ENCODE measurements at places on chromosomes 6 and 20.

GRCh38 chr6:161336479-161336878 is 62.6 kb upstream of the AGPAT4 start:
- DNase-seq = no peak

DNA sequence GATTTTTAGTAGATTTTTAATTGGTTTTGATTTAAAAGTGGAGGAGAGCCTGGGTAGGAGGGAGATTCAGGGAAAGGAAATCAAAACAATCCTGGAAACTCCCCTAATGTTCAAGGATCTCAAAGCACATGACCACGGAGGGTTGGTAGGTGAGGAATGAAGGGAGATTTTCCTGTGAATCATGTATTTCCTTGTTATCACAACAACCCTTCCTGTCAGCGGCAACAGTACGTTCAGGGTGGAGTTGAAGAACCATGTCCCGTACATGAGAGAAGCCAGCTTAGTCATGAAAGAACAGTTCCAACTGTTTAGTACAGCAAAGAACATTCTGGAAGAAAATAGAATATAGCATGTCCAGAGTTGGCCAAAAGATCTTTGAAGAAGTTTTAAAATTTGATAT is 79.4 kb upstream of the SCAF8 start:
- DNase-seq = peak; percentile 37

GRCh38 chr6:138722425-138723371 is 50.9 kb upstream of the CCDC28A start:
- DNase-seq = peak; percentile 37

GRCh38 chr6:29524444-29525310 is 34.9 kb downstream of the UBD start:
- no peak for DNase-seq

GRCh38 chr6:138253731-138254130 is 35.4 kb upstream of the PBOV1 start:
- no peak for DNase-seq

- DNase-seq = peak; percentile 14
Observed at GRCh38 chr6:41273714-41274113, 12.8 kb downstream of the TREM1 start.

DNA sequence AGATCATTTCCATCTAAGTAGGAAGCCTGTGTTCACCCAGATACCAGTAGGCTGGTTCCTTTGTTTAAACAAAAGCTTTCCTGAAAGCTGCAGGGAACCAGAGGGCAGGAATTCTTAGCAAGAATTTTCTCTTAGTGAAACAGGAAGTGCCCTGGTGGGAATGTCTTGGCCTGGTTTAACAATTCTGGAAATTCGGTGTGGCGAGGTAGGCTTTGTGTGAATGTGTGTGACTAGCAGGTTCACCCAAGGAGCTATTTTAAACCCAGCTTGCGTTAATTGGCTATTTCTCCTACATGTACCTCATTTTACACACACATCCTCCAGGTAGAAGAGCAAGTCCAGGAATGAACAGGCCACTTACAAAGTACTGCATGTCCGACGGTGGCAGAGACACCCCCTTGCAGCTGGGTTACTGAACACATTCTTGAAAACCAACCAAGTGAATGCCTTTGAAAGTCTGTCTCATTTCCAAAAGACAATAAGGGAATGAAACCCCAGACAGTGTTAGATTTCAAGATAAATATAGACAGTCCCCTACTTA is 64.6 kb downstream of the GFOD1 start:
- peak; percentile 98 for DNase-seq

DNA sequence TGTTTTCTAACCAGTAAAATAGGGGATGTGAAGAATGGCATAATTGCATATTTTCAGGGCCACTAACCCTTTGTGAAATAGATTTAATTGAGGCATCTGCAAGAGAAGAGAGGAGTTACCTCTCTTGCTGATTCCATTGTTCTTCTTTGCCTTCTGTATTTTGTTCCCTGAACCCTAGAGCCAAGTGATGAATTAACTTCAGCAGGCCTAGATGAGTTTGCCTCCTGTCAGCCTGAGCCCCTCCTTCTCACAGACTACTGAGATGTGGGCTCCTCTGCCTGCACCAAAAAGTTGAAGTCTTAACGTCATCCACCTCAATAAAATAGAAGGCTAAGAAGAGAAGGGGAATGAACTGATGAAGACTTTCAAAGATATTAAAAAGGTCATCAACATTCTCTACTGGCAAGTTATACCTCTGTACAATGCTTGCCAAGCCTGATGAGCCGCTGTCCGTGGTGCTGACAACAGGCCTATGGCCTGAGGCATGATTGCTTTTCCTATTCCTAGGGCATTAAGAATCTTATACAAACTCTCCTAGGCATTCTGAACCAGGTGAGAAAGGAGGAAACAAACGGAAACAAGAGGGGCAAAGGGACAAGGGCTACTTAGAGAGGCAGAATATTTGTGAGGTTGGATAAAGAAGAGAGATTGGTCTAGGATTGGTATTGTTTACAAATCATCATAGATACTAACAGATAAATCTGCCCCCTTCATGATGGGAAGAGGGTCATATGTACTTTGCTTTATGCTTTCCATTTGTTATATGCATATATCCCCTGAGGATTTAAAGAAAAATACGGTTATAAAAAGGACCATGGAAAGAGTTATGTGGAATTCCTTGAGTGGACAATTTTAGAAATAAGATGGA is 46.8 kb downstream of the CD24 start:
- peak; percentile 60 for DNase-seq

- DNase-seq = no peak
Observed at GRCh38 chr20:58550275-58551059, 35.3 kb upstream of the APCDD1L start.

GRCh38 chr6:72316675-72317380 is 305.0 kb upstream of the KCNQ5 start:
- no peak for DNase-seq

GRCh38 chr20:60271597-60271996 is 313.4 kb downstream of the CDH26 start:
- DNase-seq = peak; percentile 52

DNA sequence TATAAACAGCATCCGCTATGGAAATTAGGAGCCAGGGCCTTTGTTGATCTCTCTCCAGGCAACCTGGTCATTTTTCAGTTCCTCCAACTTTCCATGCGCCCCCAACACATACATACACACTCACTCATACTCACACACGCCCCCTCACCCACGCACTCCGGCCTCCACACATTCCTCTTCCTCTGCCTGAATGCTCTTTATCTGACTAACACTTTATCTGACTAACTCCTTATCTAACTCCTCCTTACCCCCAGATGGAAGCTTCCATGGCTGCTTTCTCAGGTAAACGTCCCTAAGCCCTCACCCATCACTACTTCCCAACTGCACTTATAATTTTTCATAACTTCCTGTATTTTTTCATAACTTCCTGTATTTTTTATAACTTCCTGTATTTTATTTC is 17.4 kb downstream of the CASS4 start:
- DNase-seq = no peak

GRCh38 chr6:118677193-118677592 is 25.8 kb upstream of the CEP85L start:
- DNase-seq = no peak

DNA sequence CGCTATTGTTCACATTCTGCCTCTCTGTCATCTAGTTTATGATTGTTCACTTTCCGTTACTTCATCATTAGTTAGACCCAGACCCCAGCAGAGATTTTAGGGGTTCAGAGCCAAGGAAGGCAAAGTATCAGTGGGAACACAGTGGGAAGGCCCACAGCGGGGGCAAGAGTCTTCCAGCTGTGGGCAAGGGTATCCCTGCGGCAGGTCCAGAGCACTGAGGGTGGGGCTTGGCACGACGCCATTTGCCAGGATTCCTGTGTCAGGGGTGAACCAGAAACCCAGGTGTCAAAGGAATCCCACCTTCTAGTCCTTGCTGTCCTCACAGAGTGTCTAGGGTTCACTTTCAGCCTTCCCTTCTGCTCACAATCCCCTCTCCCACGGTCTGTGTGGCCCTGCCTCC is 13.3 kb downstream of the RAET1E start:
- no peak for DNase-seq

DNA sequence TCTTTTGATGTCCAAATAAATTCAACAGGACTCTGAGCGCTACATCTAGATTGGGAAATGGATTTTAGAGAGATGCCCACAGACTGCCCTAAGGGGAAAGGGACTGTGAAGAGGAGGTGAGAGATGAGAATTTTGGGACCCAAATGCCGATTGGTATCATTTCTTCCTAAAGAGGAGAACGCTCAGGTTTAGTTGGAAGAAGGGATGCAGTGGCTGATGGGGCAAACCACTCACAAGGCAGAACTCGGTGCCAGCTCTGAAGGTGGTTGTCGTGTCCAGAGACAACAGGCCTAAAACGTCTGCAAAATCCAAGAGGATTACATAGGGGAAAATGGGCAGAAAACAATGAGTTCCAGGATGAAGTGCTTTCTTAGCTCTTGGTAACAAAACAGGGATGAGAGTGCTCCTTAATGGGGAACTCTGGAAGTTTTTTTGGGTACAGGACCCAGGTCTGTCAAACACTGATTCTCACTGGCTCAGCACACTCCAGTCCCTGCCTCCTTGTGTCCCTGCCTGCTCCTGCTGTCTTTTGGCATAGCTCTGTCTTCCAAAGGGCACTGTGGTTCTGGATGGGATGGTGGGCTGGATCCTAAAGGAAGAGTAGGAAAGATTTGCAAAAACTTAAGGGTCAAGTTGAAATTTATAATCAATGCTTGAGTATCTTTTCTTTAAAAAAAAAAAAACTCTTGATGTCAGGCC is 29.0 kb downstream of the NEDD9 start:
- DNase-seq = no peak

DNA sequence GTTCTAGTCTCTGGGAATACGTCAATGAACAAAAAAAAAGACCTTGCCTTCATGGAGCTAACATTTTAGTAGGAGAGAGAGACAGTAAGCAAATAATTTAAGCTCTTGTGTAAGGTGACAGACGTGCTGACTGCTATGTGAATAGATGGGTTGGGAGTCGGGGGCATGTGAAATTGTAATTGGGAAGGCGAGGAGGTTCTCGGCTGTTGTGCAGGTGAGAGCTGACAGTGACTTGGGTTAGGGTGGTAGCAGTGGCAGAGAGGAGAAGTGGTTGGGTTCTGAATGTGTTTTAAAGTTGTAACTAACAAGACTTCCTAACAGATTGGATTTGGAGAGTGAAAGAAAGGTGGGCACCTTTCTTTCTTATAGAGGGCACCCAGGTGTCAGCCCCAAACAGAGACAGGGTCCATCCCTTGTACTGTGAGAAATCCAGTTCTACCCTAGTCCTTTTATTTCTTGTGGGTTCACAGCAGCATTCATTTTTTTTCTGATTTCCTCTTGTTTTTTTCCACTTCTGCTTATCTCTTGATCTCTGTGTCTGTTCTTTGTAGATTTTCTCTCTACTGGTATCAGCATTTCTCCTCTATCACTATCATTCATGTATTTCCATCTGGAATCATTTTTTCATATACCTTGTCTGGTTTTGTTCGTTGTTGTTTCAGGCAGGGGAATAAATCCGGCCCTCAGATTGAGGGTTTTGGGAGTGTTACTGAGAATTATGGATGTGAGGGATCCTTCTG is 15.4 kb upstream of the MYLK2 start:
- no peak for DNase-seq

- DNase-seq = peak; percentile 62
Observed at GRCh38 chr20:4090756-4091489, 75.6 kb upstream of the RNF24 start.

DNA sequence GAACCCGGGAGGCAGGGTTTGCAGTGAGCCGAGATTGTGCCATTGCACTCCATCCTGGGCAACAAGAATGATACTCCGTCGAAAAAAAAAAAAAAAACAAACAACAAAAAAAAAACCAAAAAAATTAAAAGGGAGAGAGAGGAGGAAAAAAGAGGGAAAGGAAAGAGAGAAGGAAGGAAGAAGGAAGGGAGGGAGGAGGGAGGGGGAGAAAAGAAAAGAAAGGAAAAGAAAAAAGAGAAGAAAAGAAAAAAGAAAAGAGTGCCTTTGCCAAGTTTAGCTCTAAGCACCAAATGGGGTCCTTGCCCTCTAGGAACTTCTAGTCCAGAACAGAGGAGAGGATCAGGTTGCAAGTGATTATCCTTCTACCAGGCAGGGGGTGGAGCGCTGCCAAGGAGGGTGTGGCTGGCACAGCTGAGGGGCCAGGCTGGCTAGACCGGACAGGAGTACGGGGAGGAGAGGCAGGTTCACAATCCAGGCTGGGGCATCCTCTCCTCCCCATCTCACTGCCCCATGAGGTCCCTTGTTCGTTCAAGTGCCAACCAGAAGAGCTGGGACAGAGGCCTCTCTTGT is 19.1 kb downstream of the GNAS start:
- DNase-seq = no peak

- DNase-seq = no peak
Observed at GRCh38 chr6:44169886-44170570, 11.4 kb downstream of the CAPN11 start.

GRCh38 chr20:8413691-8414090 is 281.6 kb downstream of the PLCB1 start:
- no peak for DNase-seq

- no peak for DNase-seq
Observed at GRCh38 chr6:4964675-4965561, 38.9 kb downstream of the RPP40 start.

DNA sequence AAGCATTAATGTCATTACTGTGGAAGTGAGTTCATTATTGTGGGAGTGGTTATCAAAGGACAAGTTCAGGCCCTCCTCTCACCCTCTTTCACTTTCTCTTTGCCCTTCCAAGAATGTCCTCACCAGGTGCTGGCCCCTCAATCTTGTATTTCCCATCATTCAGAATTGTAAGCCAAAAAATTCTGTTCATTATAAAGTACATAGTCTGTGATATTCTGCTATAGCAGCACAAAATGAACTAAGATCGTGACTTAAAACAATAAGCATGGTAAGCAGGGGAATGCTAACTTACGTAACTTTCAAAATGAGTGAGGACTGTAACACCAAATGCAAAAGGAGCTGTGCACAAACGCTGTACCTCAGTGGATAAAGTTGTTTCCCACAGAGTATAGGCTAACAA is 515.7 kb upstream of the BTBD3 start:
- no peak for DNase-seq

DNA sequence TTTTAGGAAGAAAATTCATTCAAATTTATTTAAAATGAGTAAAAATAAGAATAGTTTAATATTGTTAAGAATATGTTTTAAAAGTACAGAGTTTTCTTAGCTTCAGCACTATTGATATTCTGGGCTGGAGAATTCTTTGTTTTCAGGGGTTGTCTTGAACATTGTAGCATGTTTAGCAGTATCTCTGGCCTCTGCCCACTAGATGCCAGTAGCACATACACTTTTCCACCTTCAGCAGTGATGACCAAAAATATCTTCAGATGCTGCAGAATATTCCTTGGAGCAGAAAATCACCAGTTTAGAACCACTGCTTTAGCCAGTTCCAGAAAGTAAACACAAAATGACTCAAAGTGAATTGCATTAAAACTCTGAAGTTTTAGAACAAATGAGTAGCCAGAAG is 19.4 kb upstream of the SDHAF4 start:
- peak; percentile 35 for DNase-seq

Measured in mesendoderm (in vitro differentiated cells).